ENCODE measurements at places on chromosomes 12 and 14. TPM values are rescaled to one million over a fixed set of nuclear protein-coding genes. Genes with fewer than 3 reads are reported as not detected.

Gene DNAJC22
- 6.5 TPM for polyA plus RNA-seq

Gene PTPN21
- polyA plus RNA-seq = 28.8 TPM

- no peak for DNase-seq
Measured at GRCh38 chr12:105036937-105037649, 47.2 kb downstream of the ALDH1L2 start.

DNA sequence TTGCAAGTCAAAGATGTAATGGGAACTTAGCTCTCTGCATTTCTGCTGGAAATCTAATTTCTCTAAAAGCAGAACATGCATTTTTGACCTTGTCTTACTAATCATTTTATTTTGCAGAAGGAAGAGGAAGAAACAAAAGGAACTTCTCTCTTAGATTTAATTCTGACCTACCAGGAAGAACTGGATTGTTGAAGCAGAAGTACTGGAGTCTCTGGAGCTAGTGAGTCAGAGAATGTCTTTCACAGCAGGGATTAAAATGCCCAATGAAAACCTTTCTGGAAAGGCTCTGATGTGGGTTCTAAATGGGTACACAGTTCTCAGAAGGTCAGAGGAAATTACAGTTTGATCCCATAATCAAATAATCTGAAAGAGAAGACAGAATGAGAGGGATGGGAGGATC is 70.8 kb upstream of the GNG2 start:
- DNase-seq = no peak

DNA sequence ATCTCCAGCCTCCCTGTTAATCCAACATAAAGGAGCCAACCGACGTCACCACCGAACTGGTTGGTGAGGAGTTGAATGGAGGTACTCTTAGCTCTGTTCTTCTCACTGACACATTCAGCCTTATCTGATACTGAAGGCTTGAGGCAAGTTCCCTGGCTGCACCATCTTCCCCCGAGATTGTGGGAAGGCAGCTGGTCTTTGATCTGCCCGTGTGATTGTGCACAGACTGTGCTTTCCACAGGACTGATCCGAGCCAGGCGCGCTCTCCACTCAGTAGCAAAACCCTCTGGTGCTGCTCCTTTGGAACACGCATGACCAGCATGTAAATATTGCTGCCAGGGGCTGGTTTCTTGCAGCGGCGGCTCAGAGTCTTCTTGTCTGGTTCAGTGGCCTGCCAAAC is 30.1 kb upstream of the DLK1 start:
- no peak for DNase-seq

DNA sequence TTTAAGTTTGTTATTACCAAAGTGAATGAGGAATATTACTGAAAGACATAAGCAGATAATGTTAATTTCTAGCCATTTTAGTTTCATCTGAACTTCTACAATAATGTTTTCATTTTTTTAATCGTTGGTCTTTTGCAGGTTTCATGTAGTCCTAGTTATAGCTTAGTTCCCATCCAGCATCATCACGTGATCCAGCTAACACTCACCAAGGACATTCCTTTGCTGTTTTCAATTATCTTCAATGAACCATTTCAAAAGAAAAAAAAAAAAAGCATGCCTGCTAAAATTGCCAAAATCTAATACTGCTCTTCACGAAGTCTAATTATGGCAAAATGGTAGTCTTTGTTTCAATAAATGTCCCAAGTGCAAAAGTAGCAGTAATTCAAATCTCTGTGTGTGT is 187.7 kb upstream of the ATXN7L3B start:
- no peak for DNase-seq
